ENCODE measurements at places on chromosomes 1 and 21.

- DNase-seq = peak; percentile 54
These were observed 11.0 kb downstream of the COL6A1 start for GRCh38 chr21:45992301-45993209.

- no peak for DNase-seq
These were observed 587 bp downstream of the SCNM1 start for GRCh38 chr1:151166505-151166956.

DNA sequence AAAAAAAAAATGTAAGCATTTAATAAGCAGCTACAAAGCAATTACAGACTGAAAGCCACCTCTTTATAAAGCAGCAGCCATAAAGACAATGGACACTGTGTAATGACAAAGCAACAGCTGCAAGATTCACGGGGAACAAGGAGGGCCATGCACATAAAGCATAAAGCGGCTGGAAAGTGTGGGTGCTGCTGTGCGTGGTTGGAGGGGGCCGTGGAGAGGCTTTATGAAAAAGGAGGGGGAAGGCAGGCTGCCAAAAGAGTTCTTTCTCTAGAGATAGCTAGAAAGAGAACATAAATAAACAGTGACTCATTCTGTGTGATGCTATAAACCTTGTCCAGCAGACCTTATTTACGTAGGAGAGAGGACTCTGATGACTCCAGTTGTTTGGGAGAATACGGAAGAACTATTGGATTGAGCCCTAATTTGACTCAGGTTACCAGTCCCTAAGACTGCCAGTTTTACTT, 49.3 kb downstream of the ADAMTS1 start:
- no peak for DNase-seq

DNA sequence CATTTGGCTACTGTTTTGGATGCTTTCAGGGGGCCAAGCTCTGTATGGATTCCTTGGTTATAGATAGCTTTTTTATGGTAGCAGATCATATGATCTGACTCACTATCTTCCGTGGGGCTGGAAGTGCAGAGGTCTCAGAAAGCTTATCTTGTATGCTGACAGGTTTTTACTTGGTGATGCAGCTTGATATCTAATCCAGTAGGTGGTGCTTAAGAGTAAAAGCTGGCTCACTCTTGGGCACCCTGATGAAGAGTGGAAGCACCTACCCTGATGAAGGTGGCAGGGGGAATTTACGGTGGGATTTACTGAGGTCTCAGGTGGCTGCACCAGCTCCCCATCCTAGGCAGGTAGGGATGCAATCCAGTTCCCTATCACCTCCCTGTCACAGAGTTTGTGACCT, 151.2 kb downstream of the PTBP2 start:
- no peak for DNase-seq

GRCh38 chr1:55117941-55118340, 78.6 kb downstream of the PCSK9 start:
- no peak for DNase-seq

DNA sequence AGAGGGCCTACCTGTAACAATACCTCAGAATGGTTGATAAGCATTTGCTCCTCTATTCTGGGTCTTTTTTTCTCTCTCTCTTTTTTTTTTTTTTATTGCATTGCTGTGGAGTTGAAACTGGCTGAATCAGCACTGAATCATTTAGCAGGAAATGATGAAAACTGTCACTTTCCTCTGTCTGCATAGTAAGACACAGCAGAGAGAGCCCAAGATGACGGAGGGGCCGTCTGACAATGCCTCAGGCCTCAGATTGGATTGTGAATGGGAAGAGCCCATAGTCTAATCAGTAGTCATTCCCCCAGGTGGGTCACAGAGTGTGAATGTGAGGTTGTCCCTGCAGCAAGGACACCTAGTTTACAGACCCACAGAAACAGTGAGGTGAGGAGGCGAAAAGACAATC, 193.2 kb upstream of the PLXNA2 start:
- no peak for DNase-seq

GRCh38 chr1:62922006-62922405, 138.1 kb downstream of the ATG4C start:
- DNase-seq = no peak

DNA sequence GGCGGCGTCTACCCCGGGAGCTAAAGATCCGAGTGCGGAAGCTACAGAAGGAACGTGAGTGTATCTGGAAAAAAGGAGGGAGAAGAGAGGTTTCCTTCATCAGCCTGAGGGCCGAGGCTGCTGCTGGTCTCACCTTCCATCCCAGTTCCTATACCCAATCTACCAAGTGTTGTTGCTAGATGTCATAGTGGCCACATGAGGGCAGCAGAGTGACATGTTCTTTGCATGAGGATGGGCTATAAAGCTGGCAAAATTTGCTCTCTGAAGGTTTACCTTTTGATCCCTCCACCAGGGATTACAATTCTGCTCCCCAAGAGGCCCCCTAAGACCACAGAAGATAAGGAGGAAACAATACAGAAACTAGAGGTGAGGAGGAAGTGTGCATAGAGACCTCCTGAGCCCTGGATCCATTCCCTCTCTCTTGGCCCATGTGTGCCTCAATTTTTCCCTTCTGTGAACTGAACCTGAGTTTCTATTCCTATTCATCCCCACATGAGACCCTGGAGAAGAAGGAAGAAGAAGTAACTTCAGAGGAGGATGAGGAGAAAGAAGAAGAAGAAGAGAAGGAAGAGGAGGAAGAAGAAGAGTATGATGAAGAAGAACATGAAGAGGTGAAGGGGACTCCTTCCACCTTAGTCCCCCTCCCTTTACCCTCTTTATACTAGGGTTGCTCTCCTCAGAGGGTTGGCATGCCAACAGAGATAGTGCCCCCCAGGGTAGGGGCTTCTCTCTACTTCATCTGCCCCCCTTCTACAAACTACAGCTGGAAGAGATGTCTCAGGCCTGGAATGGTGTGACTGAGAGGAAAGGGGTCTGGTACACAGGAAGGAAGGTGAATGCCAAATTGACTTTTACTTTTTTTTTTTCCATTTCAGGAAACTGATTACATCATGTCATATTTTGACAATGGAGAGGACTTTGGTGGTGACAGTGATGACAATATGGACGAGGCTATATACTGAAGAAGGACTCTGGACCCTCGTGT, 13.3 kb downstream of the POLR3GL start:
- DNase-seq = peak; percentile 88

- DNase-seq = no peak
These were observed 38.7 kb downstream of the SLC9A1 start for GRCh38 chr1:27116232-27116631.

GRCh38 chr1:165633614-165634013, 2.6 kb downstream of the MGST3 start:
- DNase-seq = no peak

DNA sequence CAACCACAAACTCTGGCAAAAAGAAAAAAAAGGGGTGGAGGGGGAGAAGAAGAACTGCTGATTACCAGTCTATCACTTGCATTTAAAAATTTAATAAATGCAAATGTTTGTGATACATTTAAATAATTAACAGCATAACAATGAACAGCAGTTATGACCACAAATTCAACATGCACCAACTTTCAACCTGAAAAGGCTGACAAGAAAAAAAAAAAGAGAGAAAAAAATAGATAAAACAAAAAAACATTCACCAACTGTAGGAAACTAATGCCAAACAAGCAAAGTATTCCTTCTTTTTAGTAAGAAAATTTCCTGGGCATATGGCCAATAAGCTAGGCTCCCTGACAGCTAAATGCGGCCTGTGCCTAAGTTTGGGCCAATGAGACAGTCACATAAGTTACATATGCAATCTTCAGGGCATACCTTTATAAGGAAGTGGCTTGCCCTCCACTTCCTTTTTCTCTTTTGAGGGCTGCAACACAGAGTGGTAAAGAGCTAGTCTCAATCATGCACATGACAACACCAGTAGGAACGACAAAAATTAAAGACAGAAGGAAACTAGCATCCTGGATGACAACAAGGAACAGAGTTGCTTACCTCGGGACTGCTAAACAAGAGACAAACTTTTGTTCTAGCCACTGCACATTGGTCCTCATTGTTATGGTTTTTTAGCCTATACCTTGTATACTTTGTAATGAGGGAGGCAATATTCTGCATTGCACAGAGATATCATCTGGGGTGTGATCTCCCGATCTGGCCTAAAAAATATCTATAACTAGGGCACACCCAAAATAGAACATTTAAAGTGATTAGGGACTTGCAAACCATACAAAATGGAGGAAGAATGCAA, 24.2 kb upstream of the PHTF1 start:
- DNase-seq = peak; percentile 74

GRCh38 chr1:226429858-226430715, 22.2 kb upstream of the PARP1 start:
- DNase-seq = no peak

DNA sequence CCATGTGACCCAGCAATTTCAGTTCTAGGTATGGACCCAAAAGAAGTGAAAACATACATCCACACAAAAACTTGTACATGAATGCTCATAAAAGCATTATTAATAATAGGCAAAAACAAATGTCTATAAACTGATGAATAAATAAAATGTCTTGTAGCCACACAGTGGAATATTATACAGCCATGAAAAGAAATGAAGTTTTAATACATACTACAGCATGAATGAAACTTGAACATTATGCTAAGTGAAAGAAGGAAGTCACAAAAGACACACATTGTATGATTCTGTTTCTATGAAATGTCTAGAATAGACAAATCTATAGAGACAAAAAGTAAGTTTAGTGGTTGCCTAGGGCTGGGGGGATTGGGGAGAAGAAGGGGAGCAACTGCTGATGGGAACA, 130.2 kb downstream of the CDC7 start:
- no peak for DNase-seq

- DNase-seq = no peak
These were observed 8.8 kb upstream of the RNPC3 start for GRCh38 chr1:103516693-103517092.

GRCh38 chr1:29706936-29707335, 470.6 kb downstream of the PTPRU start:
- peak; percentile 63 for DNase-seq

- no peak for DNase-seq
These were observed 203.1 kb upstream of the GALNT2 start for GRCh38 chr1:229863651-229864545.

DNA sequence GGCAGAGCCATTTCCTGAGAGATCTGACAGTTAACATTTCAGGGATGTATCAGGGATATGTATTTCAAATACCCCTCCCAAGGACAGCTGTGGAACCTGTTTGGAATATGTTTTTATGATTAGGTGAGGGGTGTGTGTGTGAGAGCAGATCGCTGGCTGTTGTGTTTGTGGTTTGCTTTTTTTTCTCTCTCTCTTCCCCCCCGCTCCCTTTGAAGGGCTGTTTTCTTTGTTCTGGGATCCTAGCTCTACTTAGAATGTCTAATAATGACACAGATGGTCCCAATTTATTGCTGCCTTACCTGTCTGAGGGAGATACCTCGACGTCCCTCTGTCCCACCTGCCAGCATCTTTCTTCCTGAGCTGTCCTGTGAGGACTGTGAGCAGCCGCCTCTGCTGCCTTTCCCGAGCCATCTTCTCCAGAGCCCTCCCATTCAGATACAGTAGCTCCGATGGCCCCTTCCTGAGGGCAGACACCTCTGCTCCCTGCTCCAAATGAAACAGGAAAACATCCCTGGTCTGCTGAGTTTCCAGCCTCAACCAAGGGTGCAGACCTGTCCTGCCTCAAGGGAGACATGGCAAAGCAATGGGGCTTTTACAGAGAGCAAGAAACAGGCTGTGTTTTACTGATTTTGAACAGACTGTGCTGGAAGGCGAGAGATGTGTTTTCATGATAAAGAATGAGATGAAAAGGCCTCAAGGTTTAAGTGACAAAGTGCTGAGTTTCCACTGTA, 138.0 kb upstream of the TNR start:
- DNase-seq = no peak

DNA sequence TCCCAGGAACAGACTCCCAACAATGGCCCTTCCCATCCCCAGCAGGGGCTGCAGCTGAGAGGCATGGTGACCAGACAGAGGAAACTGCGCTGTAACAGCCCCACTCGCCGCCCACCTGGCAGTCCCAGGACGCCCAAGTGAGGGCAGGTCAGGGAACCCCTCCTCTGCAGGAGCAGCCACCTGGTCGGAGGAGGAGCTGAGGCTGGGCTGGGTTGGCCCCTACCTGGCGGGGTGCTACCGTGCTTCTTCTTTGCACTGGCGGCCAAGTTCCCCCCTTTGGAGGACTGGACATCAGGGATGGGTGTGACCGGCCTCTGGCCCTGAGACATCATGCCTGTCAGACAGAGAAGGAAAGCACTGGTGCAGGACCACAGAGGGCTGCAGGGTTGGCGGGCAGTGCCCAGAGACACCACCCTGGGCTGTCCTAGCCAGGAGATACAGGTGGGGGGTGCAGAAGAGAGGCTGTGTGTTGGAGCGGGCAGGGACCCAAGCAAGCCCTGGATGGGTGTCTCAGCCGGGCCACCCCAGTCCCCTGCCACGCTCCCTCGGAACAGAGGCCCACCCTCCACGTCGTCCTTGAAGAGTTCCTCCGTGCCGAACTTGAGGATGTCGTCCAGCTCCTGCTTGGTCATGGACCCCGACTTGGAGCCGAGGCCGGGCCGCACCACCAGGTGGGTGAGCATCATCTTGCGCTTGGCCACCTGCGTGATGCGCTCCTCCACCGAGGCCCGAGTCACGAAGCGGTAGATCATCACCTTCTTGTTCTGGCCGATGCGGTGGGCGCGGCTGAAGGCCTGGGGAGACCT, 51.6 kb downstream of the CHD5 start:
- no peak for DNase-seq

DNA sequence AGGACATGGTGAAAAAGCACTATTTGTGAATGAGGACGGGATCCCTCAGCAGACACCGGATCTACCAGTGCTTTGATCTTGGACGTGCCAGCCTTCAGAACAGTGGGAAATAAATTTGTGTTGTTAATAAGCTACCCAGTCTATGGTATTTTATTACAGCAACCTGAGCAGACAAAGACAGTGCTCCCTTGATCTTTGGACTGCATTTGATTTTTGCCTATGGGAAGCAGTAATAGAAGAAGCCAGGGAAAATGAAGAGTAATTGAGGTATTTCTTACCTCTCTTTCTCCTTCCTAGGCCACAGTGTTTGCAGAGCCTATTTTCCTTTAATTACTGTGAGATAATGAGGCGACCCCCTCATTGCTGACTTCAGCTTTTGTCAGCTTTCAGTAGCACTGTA, 87.9 kb downstream of the PDE4B start:
- no peak for DNase-seq

- no peak for DNase-seq
These were observed 199.2 kb upstream of the ST6GALNAC5 start for GRCh38 chr1:76668046-76668445.

DNA sequence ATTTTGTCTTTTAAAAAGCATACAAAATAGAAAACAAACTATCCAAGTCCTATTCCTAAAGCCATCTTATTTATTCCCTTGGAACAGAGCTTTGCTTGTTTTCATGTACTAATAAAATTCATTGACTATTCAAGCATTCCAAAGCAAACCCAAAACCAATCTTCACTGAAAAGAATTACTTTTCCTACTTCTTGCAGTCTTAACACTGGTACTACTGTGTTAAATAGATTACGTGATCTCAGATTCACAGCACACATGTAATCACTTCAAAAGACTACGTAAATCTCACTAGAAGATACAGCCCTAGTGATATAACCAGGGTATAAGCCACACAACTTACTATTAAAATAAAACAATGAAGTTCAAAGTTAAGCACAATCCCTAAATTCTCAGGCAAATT, 39.0 kb downstream of the ZZZ3 start:
- DNase-seq = no peak

Data from activated effector memory CD4-positive, alpha-beta T cell treated with anti-CD3 and anti-CD28 coated beads, Interleukin-2, amount 50 U/mL, for 16 hours (primary cell).